ENCODE measurements at places on chromosomes 2 and 18.

GRCh38 chr2:149857344-149857743 is 269.8 kb upstream of the MMADHC start:
- no peak for DNase-seq

- DNase-seq = peak; percentile 86
Observed at GRCh38 chr2:227406177-227407031, 18.7 kb upstream of the SCYGR1 start.

GRCh38 chr2:118493213-118493612 is 354.2 kb downstream of the EN1 start:
- DNase-seq = no peak

GRCh38 chr2:180728928-180729559 is 251.4 kb upstream of the UBE2E3 start:
- DNase-seq = no peak

GRCh38 chr2:29372185-29372584 is 257.0 kb downstream of the CLIP4 start:
- DNase-seq = no peak

GRCh38 chr2:523698-524270 is 153.4 kb downstream of the TMEM18 start:
- no peak for DNase-seq

DNA sequence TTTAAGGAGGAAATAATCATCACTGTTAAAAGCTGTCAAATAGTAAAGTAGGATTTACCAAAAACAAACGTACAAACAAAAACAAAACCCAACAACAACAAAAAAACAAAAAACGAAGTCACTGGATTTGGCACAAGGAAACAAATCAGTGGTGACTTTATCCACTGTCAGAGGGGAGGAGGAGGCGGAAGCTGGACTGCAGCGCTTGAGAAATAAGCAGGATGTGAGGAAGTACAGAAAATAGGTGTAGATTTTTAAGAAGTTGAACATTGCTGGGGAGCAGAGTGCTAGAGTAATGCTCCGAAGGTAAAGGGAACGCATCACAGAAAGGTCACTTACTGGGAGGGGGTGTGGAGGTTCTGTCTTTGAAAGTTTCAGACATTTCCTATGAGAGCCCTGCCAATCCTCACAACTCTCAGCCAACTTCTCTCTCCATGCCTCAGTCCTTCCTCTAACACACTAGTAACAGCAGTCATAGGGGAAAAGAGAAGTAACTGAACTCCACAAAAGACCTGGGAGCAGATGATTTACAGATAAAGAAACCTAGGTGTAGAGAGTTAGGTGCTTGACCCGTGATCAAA is 220.2 kb upstream of the SMAD7 start:
- no peak for DNase-seq

- no peak for DNase-seq
Observed at GRCh38 chr2:109448946-109449788, 164.6 kb downstream of the SEPTIN10 start.

Measured in left renal pelvis (tissue), 4 donors.